Fibroblast of skin of left quadriceps (primary cell): ENCODE measurements at places on chromosomes 1 and 21.

DNA sequence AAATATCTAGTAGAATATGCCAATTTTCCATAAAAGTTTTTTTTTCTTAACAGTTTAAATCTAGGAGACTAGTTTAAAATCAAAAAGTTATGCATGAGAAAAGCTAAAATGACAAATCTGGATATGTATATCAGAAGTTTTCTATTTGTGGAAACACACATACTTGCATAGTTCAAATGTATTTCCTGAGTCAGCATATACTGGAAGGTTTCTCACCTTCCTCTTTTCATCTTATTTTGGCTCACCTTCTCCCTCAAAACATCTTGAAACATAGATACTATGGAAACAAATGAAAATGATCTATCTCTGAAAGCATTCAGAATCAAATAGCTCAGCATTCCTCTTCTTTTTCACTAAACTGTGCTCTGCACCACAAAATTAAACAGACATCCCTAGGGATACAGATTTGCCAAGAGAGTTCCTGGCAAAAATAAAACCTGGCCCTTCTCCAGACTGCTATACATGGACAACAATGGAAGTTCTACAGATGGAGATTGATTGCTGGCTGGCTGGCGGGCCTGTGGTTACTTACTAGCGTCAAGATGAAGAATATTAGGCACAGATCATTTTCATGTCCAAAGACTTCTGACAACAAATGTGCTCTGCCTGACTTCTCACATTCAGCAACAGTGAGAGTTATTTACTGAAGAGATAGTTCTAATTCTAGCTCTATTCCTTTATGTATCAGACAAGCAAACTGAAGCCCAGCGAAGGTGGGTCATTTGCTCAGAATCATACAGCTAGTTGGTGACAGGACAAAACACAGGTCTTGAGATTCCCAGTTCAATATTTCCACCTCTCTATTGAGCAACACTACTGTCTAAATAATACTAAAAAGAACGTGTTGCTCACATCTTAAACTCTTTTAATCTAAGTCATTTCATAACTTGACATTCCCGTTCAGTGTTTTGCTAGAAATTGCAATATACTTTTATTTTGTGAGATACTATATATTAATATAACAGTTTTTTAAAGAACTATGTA lies 26.6 kb downstream of the DIPK1A start:
- DNase-seq = peak; percentile 99

DNA sequence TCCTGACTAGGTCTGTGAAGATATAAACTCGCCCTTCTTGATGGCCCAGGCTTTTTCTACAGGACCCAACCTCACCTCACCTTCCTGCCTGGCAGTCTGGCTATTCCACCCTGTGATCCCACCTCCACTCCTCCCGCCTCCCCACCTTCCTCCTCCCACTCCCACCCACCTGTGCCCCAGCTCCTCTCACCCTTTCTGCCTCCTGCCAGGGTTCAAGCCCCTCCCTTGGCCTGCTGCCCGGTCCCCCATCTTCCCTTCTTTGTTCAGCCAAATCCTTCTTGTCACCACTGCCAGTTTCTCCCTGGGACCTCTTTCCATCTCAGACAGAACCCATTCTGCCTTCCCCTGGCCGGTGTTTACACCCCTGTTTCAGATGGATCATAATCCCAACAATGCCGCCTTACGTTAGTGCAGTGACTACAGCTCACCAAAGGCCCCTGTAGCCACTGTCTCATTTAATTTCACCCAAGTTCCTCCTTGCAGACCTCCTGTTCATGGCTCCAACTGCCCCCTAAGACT lies 127.5 kb upstream of the EDN2 start:
- no peak for DNase-seq

- DNase-seq = no peak
These were observed 19.0 kb downstream of the CDC42 start for GRCh38 chr1:22071511-22071910.

DNA sequence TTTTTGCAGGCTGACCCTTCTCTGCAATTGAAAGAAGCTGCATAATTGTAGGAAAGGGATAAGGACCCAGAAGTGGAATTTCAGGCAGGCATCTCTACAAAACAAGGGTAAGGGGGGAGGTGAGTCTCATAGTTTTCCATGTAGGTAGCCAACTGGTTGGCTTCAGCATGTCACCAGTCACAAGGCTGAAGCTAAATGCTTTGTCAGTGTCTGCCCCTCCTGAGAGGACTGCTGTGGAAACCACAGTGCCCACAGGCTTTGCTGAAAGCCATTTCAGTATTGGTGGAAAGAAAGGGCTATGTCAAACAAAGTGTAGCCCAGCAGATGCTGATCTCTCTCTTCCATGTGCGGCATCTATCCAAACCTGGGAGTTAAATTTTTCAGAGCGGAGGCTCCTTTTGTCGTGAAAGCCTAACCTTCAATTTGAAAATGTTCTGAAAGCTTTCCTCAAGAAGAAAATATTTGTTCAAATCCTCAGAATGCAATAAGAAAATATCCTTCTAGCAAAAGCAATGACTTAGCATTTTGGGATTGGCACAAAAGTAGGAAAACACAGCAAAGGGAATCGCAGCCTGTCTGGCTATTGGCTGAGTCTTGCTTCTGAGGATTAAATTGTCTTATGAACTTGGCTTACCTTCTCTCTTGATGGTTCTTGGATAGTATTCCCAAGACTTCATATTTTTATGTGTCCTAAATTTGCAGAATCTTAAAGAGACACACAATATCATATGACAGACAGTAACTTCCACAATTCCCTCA lies 591.7 kb downstream of the PLPP3 start:
- no peak for DNase-seq

GRCh38 chr1:76274302-76274701 lies 199.8 kb downstream of the ST6GALNAC3 start:
- DNase-seq = no peak

DNA sequence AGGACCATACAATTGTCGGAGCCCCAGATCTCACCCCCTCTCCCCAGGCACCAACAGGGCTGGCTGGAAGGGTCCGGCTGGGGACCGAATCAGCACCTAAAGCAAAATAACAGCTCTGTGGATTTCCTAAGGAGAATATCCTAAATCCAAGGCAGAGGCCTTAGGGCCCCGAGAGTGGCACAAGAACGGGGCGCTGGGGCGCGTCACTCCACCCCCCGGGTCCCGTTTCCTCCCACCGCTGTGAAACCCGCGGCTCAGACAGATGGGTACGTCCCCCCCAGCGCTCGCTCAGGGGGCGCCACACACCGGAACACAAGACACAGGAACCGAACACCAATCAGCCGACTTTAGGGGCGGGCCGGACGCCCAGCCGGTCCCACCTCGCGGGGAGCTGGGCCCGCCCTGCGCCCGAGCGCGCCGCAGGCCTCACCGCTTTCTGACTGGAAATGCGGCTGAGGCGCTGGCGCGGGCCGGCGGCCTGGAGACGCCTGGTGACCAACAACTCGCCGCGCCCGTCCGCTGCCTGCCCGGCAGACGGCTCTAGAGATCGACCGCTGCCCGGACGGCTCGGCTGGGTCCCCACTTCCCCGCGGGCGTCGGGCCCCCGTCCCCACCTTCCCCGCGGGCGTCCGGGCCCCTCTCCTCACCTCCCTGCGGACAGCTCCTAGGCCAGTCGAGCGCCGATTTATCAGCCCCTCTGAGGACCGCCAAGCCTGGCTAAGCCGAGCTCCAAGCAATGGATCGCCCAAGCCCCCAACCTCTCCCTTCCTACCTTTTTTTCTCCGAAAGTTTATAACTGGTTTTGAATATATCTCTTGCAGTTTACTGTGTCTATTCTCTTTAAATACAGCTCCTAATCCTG lies at the start of gene HFM1:
Gene HFM1 (minus strand): TSS at position 687 of the 862 bp plus-strand sequence. CDS start 3,755 bp downstream, outside the sequence.
- peak; percentile 36 for DNase-seq

DNA sequence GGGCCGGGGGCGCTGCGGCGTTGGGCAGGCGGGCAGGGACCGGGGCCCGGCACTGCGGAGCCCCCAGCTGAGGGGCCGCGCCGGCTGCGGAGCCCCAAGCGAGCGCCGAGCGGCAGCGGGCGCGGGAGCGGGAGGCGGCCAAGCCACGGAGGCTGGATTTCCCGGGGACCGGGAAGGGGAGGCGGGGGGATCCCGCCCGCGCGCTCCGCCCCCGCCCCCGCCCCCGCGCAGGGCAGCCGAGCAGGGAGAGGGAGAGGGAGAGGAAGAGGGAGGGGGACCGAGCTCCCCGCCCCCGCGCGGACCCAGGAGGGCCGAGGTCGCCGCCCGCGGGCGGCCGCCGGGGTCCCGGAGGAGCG lies at the start of gene DLGAP3:
Gene DLGAP3 (minus strand): TSS at position 154 of the 356 bp plus-strand sequence. CDS start 24,267 bp downstream, outside the sequence.
- DNase-seq = no peak

DNA sequence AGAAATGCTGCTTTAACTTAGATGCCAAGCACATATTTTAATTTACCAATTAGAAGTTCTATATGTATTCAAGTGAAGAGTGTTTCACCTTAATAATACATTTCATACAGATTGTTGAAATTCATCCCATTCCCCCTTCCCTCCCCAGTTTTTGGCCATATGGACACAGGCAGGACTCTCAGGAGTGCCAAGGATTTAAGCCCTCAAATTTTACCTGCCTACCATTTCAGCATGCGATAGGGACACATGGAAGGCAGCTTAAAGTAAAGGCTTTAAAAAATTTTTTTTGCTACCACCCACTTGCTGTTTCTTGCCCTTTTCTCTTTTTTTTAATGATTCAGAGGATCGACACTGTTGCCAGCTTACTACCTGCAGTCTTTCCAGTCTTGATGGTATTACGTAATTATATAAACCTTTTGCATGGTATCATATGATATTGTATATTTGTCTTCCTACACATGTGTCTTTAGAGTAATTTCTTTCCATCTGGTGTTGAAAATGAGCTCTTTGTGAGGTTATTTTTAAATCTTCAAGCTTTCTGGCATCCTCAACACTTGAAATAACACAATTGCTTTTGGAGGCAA lies 7.0 kb downstream of the EPB41 start:
- DNase-seq = no peak

- no peak for DNase-seq
These were observed 1.8 kb downstream of the CALML6 start for GRCh38 chr1:1916851-1917251.

DNA sequence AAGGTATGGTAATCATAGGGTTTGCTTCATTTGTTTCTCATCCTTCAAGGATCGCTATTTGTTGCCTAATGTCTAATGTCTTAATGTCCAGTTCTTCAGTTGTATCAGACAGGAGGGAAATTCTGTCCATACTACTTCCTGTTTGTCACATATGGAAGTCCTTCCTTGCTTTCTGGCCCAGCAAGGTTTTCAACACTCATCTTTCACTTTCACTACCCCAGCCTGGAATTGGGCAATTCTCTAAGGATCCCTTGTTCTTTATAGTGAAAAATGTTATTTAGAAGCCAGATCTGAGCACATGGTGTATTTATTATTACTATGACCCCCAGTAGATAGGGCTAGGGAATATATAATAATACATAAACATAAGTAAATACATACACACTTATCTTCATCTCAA lies 50.6 kb upstream of the SLC35A3 start:
- no peak for DNase-seq
